Activated gamma-delta T cell (primary cell): ENCODE measurements at places on chromosomes 13 and 19.

- no peak for DNase-seq
Measured at GRCh38 chr13:30576528-30576927, 41.2 kb upstream of the USPL1 start.

DNA sequence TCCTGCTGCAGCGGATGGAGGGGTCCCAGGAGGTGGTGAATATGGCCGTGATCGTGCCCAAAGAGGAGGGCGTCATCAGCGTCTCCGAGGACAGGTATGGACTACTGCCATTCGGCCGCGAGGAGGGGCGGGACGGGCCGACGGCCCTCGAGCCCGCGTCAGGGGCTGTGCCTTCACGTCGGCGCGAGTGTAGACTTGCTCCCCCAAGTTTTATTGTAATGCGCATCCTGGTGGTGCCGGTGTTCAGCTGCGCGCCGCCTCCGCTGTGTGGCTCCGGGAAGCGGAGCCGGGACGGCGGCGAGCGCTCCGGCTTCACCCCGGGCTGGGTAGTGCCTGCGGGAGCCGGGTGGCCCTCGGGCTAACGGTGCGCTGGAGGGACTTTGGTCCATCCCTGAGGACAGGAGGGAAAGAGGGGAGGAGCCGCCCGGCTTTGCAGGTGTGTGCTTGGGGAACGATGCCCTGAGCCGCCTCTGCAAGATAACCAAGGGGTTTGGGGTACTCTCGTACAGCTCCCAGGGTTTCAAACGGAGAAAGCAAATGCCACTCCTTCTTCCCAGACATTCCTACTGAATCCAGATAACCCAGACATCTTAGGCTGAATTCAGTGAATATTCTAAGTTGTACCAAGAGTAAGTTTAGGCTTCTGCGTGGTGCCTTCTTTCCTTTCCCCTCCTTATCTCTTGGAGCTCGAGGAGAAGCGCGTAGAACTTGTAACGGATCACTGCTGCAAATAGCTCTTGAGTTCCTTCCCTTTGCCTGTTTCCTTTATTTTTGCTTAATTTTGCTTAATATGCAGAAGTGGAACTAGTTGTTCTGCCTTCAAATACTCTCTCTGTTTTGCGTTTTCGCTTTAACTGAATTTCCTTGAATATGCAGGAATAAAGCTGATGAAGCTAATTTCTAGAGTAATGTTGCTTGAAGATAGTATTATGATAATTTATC is 740 bp downstream of the WDFY2 start:
- peak; percentile 55 for DNase-seq

- DNase-seq: no peak
Measured at GRCh38 chr19:40580619-40581018, 3.9 kb downstream of the SHKBP1 start.

- DNase-seq: peak; percentile 6
Measured at GRCh38 chr13:106533101-106533942, 2.1 kb downstream of the EFNB2 start.

GRCh38 chr13:48852911-48853727 is 122.6 kb upstream of the FNDC3A start:
- DNase-seq: no peak

DNA sequence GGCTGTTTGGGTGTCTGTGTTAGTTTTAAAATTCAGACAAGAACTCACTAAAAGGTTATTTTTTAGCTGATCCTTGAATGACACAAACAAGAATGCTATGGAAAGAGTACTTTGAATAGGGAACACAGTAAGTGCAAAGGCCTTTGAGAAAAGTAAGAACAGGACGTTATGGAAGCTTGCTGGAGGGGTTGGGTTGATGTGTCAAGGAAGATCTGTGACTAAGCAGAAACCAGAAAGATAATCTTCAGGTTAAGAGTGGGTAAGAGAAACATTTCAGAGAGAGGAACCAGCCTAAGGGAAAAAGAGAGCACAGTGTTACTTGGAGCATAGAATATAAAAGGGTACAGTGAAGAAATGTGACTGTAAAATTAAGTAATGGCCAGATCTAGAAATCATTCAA is 41.2 kb upstream of the TRPC4 start:
- DNase-seq: no peak

GRCh38 chr13:107730813-107731212 is 484.5 kb downstream of the LIG4 start:
- no peak for DNase-seq

- DNase-seq: no peak
Measured at GRCh38 chr13:67855741-67856238, 625.7 kb upstream of the PCDH9 start.

- DNase-seq: no peak
Measured at GRCh38 chr13:66275416-66275815, 954.7 kb downstream of the PCDH9 start.

- DNase-seq: no peak
Measured at GRCh38 chr19:14890643-14891379, 4.9 kb upstream of the OR7A17 start.

DNA sequence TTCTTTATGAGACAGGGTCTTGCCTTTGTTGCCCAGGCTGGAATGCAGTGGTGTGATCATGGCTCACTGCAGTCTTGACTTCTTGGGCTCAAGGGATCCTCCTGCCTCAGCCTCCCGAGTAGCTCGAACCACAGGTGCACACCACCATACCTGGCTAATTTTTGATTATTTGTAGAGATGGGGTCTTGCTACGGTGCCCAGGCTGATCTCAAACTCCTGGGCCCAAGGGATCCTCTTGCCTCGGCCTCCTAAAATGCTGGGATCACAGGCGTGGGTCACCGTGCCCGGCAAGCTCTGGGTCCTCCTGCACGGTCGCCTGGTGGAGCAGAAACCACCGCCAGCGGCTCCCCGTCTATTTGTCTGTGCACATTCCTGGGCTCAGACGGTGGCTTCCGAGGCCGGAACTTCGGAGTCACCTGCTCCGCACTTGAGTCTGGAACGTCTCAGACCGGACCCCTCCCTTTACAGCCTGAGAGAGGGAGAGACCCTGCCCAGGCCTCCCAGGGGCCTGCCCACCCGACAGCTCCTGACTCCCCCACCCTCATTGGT is 22.2 kb downstream of the EFNA2 start:
- no peak for DNase-seq

- DNase-seq: no peak
Measured at GRCh38 chr13:77779552-77780272, 82.2 kb downstream of the SLAIN1 start.

- DNase-seq: no peak
Measured at GRCh38 chr13:93305886-93306285, 79.3 kb downstream of the GPC6 start.

GRCh38 chr19:46297700-46298478 is 1.0 kb downstream of the HIF3A start:
- no peak for DNase-seq

- peak; percentile 30 for DNase-seq
Measured at GRCh38 chr19:47609906-47610894, 1.3 kb downstream of the BICRA start.

- peak; percentile 47 for DNase-seq
Measured at GRCh38 chr19:21835810-21836444, at the start of gene ZNF43. Gene ZNF43 (minus strand): TSS chr19:21836182. CDS start chr19:21836038, 144 bp downstream.

DNA sequence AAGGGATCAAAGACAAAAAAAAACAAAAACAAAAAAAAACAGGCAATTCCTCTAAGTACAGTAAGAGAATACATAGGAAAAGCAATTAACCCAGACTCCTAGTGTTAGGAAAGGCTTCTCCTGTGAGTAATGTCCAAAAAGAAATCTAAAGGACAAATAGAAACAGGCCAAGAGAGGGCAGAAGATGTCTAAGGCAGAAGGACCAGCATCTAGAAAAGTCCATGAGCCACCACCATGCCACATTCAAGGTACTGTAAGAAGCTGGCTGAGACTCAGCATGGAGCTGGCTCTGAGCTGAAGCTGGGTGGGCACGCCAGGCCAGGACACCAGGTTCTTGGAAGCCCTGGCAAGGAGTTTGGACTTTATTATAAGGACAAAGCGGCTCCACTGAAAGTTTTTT is 118.1 kb upstream of the FRY start:
- DNase-seq: no peak

GRCh38 chr19:39111593-39112199 is 13.9 kb upstream of the PAK4 start:
- DNase-seq: no peak

DNA sequence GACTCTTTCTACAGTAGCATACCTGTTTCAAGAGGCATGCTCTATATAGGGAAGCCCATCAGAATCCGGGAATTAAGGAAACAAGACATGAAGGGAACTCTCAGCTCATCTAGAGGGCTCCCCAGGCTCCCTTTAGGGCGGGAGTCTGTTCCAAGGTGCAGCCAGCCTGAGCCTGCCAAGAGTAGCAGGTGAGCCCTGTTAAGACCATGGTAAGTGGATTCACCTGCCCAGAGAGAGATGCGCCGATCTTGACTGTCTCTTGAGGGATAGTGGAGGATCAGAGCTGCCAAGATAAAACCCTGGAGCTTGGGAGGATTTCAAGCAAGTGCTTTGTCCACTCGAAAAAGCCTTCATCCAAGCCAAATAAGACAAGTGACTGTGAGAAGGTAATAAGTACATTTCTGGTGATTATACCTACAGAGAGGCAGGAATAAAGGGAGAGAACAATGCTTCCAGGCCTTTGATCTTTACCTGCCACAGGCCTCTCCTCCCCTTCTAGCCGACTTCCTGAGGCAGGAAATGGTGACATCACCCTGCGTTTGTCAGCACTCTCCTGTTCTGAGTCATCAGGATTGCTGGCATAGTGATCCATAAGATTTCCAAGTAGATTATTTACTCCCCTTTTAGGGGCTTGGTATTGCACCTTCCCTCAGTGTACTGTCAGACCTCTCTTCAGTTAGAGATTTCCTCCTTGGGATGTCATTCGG is 31.5 kb downstream of the KLF5 start:
- no peak for DNase-seq

GRCh38 chr19:50801107-50801506 is 10.9 kb downstream of the ACP4 start:
- DNase-seq: no peak

GRCh38 chr19:53707278-53707677 is 75.5 kb downstream of the DPRX start:
- no peak for DNase-seq

DNA sequence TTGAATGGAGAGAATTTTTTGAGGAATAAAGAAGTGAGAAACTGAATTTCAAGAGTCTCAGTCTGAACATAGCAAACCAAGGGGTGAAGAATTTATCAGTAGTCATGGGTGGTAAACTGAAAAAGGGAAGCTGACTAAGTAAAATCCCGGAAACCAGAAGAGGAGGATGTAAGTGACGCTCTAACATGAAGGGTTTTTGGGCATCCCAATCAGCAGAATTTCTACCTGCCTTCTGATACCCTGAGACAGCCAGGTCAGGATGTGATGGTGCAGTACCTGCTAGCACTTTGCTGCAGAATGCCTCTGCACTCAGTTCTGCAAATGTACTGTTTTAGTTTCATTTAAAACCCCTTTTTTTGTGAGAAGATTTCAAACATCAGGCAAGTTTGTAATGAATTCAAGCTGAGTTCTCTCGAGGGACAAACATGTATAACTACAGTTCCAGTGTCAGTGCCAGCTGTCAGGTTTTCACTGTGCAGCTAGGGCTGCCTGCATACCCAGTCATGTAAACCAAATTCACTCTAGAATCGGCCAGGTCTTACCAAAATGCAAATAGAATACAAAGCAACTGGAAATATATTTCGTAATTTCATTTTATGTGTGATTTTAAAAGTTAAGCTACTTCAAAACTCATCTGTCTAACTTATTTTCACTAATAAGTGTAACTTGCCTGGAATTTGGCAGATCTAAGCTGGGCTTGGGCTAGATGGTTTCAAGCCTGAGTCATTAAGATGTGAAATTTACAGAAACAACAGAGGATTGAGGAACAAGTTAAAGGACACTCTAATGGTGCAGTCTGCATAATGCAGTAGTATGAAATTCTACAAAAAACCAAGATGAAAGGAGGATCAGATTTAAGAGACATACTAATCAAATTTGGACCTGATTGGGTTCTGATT is 13.8 kb downstream of the METTL21C start:
- no peak for DNase-seq

DNA sequence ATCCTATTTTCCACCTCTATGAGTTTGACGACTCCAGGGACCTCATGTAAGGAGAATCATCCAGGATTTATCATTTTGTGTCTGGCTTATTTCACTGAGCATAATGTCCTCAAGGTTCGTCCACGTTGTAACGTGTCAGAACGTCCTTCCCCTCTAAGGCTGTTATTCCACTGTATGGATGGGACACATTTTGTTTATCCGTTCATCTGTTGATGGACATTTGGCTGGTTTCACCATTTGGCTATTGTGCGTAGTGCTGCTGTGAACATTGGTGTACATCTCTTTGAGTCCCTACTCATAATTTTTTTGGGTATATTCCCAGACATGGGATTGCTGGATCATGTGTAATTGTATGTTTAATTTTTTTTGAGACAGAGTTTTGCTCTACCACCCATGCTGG is 21.5 kb downstream of the CRTC1 start:
- no peak for DNase-seq

GRCh38 chr19:17686592-17687024 is 1.5 kb downstream of the UNC13A start:
- DNase-seq: no peak

DNA sequence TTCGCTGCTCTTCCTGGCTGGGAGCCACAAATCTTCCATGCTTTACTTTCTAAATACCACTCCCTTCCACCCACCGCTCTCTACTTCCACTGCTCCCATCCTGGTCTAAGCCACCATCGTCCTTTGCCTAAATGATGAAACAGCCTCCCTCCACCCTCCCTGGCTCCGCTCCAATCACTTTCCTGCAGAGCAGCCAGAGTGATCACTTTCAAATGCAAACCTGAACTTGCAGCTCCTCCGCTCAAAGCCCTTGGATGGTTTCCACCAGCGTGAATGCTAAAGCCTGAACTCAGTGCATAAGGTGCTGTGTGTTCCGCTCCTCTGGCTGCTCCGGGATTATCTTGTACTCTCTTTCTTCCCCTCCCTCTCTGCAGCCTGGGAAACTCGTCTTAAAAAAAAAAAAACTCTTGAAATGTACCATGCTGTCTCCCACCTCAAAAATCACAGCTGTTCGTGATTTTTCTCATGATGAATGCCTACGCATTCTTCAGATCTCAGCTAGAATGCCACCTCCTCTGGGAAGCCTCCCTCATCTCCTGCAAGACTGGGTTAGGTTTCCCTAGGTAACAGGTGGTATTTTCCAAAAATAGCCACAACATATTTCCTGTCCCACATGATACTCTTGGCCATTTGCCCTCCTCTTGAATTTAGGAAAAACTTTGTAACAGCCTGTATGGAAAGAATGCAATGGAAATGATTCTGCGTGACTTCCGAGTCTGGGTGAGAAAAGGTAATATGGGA is 3.7 kb upstream of the SIN3B start:
- no peak for DNase-seq

- DNase-seq: peak; percentile 48
Measured at GRCh38 chr13:97976610-97977521, 23.4 kb downstream of the IPO5 start.

DNA sequence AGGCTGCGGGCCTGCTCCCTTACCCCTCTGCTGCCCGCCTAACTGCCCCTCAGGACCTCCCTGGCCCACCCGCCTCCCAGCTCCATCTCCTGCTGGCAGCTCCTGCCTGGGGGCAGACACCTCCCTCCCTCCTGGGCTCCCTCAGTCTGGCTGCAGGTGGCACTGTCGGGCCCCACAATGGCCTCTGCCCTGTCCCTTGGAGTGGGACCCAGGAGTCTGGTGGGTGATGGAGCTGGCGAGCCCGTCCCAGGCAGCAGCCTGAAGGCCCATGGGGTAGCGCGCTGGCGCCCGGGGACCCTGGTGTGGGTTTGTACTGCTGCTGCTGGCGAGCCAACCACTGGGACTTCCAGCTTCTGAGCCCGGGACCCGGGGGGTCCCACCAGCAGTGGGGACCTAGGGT is 83.6 kb downstream of the KDM4B start:
- no peak for DNase-seq
